ENCODE measurements at places on chromosomes 3 and 15. TPM values are rescaled to one million over a fixed set of nuclear protein-coding genes. Genes with fewer than 3 reads are reported as not detected.

- DNase-seq = no peak
Measured at GRCh38 chr3:4907050-4907449, 72.2 kb upstream of the BHLHE40 start.

DNA sequence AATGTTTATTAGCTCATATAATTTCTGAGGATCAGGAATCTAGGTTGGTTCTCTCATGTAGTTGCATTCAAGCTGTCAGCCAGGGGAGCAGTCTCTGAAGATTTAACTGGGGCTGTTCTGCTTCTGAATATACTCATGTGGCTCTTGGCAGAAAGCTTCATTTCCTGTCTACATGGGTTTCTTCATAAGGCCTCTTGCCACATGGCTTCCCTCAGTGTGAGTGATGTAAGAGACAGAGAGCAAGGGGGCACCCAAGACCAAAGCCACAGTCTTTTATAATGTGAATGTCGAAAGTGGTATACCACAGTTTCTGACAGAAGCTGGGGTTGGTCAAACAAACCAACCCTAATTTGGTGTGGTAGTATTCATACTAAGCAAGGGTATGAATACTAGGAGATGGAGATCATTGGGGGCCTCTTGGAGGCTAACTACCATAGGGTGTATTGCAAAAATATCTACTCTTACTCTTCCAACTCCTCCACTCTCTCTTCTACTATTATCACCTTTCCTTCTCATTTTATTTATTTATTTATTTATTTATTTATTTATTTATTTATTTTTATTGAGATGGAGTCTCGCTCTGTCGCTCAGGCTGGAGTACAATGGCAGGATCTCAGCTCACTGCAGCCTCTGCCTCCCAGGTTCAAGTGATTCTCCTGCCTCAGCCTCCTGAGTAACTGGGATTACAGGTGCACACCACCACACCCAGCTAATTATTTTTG, 123.8 kb downstream of the B3GALNT1 start:
- DNase-seq = no peak

The GOLGA6D gene
- total RNA-seq = not detected

GRCh38 chr3:112350018-112350810, 17.3 kb downstream of the CD200 start:
- DNase-seq = no peak

- no peak for DNase-seq
Measured at GRCh38 chr3:48516571-48516970, 12.6 kb upstream of the SHISA5 start.

GRCh38 chr3:51967384-51968169, at the start of gene PCBP4:
Gene PCBP4 (minus strand): TSS chr3:51967454. CDS start chr3:51961240, 6,214 bp downstream.
- peak; percentile 64 for DNase-seq

Measured in PC-3 (cell line).